ENCODE measurements at places on chromosomes 13 and 19. TPM values are rescaled to one million over a fixed set of nuclear protein-coding genes. Genes with fewer than 3 reads are reported as not detected.

DNA sequence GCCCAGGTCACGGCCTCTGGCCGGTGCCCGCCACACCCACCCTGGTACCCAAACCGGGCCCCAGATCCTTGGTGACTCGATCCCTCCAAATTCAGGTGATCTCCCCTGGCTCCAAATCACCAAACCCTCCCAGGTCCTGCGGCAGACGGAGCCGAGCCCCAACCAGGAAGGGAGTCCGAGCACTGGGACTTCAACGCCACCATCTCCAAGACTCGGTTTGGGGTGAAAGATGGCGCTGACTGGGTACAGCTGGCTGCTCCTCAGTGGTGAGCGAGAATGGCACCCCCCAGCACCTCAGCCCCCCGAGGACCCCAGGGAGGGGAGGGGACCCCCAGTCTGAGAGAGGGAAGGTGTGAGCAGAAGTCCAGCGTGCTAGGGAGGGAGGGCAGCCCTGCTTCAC is 2.3 kb downstream of the CEACAM16 start:
- no peak for DNase-seq

GRCh38 chr13:60397704-60398378 is 821 bp downstream of the TDRD3 start:
- peak; percentile 73 for DNase-seq

Gene CTXN1
- 0.86 TPM for polyA plus RNA-seq

DNA sequence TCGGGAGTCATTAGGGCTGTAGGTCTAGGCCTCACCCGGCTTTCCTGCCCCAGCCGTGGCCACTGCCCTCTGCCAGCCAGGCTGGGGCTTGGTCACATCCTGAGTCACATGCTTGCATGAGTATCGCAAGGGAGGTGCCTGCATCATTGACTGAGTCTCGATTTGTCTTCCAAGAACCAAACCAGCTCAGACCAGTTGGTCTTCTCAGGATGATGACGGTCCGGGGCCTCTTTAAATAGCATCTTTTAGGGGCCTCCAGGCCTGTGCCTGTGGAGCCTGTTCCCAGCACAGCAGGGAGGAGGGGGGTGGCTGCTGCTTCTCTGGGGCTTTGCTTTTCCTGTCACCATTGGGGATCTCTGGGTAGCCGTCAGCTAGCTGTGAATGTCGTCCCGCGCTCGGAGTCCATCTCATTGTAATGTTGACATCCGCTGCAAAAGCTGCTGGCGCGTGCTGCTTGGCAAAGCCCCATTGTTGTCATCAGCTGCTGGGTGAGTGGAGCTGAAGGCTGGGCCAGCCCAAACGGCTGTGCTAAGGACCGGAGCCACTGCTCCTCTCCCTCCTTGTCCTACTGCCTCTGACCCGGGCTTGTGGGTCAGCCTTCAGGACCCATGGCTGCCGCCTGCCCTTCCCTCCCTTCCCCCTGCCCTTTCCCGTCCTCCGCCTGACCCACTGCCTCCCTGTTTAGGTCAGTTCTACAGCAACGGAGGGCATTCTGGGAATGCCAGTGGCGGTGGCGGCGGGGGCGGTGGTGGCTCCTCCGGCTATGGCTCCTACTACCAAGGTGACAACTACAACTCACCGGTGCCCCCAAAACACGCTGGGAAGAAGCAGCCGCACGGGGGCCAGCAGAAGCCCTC is 14.3 kb upstream of the QTRT1 start:
- DNase-seq, result no peak

DNA sequence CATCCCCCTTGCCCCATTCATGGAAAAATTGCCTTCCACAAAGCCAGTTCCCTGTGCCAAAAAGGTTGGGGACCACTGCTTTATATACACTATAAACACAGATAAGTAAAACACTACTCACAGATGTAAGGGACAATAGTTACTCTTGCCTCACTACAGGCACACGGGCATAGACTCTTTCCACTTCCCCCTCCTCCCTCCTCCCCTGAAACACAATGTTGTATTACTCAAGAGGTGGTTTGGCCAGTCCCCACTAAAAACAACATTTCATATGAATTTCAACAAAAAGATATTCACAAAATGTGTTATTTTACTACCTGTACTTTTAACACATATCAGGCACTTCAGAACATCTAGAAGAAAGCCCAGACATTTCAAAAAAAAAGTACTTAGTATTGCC is 45.1 kb downstream of the EPSTI1 start:
- DNase-seq, result no peak

- DNase-seq, result no peak
These were observed 21.8 kb downstream of the SAFB2 start for GRCh38 chr19:5600797-5601196.

DNA sequence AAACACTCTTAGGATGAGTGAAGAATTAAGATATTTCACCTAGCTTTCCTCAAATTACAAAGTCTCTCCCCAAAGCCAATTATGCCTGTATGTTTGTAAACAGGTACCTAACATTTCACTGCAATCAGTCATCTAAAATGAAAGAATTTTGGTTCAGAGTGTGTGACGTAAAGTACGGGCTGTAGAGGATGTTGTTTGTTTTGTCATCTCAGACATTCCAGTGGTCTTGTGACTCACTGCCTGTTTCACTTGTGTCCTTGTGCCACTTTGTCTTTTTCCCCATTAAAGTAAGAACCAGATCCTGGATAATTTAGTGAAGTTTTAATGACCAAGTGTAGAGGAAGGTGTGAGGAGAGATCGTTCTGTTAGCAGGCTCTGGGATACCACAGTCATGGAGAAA is 28.6 kb upstream of the EID2 start:
- no peak for DNase-seq

- peak; percentile 67 for DNase-seq
These were observed 607 bp downstream of the NFIC start for GRCh38 chr19:3366753-3367627.

GRCh38 chr13:30437177-30437576 is 14.9 kb downstream of the UBE2L5 start:
- no peak for DNase-seq

- no peak for DNase-seq
These were observed 8.6 kb downstream of the TLE2 start for GRCh38 chr19:3020321-3020960.

DNA sequence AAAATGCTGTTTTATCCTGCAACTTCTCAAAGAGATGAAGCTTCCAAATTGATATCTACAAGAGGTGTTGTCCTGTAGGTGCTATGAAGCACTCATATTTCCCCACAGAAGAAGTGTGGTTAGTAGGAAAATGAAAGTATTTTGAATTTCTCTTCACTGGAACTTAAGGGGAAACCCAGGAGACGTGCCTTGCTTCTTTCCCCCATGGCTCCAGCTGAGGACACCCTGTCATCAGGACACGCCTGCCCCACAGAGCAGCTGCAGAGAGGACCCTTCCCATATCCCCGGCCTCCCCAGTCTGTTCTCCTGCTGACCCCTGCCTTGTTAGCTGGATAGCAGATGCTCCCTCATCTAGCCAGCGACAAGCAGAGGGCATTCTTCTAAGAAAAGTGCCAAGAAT is 371.3 kb downstream of the COG6 start:
- no peak for DNase-seq

GRCh38 chr19:41564515-41565378 is 11.2 kb upstream of the CEACAM21 start:
- no peak for DNase-seq

- DNase-seq, result no peak
These were observed 692.3 kb downstream of the SLITRK1 start for GRCh38 chr13:83190020-83190419.

DNA sequence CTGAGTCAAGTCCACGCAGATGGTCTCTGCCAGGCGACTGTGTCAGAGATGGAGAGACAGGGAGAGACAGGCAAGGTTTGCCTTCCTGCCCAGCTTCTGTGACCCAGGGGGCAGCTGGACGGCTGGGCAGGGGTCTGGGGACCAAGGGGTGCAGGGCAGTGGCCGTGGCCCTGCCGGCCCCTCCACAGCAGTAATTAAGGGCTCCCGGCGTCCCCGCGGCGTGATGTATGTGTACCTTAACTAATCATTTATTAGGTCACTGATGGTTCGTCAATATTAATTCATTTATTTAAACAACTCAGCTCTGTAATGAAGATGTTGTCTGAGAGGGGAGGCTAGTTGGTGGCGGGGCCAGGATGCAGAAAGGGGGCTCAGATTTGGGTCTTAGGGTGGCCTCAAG is 28.6 kb upstream of the TCF3 start:
- DNase-seq, result no peak

Gene RGL3
- polyA plus RNA-seq, result 0.53 TPM

DNA sequence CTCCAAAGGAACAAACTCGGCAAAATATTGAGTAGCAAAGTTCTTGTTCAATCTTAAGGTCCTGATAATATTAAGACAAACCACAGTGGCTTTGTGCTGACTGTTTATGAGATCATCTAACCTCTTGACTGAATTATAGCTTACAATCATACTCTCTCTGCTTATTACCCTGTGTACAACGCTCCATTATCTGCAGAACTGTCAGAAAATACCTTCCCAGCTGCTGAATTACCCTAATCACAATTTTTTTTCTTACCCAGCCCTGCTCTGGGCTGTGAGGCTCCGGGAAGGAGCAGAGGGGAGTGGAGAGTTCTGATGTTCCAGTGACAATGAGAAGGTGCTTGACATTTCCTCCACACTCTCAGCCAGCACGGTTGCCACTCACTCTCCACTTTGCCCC is 64.8 kb downstream of the DCT start:
- no peak for DNase-seq

DNA sequence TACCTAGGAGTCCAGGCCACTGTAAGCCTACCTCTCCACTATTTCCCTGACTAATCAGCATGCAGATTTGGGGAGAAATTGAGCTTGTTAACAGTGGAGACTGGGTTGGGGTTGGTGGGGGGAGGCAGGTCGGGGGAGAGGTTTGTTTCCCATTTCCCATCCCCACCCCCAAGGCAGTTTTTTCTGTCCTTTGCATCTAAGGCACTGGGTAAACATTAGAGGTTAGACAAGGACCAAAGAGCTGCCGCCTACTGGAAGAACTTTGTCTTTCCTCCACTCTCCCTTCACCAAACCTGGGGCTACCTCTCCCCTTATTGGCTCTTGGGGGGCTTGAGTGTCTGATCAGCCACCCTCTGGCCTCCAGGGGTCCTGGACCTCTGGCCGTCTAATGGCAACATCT is 953 bp downstream of the KCNN4 start:
- DNase-seq, result no peak

Gene C5AR1
- 3.1 TPM for polyA plus RNA-seq

- no peak for DNase-seq
These were observed 716.4 kb downstream of the PCDH9 start for GRCh38 chr13:66513728-66514127.

Gene APLP1
- 5.8 TPM for polyA plus RNA-seq

GRCh38 chr13:110499621-110500281 is 61.8 kb downstream of the RAB20 start:
- DNase-seq, result no peak

DNA sequence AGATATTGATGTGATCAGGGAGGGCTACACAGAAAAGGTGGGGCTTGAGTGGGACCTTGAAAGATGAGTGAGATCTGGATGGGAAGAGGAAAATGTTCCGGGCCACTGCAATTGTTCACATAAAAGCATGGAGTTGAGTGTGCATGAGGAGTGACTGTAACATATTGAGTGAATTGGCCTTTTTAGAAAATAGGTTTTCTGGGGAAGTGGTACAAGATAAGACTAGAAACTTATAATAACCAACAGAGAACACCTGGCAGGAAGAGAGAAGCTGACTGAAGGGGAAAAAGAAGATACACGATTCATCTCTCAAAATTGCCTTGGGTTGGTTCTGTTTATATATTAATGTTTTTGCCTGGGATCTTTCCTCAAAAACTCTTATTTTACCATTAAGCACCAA is 32.2 kb downstream of the SLC10A2 start:
- no peak for DNase-seq

Data from muscle of arm (tissue), 14 donors.